ENCODE measurements at places on chromosomes 11 and 22.

DNA sequence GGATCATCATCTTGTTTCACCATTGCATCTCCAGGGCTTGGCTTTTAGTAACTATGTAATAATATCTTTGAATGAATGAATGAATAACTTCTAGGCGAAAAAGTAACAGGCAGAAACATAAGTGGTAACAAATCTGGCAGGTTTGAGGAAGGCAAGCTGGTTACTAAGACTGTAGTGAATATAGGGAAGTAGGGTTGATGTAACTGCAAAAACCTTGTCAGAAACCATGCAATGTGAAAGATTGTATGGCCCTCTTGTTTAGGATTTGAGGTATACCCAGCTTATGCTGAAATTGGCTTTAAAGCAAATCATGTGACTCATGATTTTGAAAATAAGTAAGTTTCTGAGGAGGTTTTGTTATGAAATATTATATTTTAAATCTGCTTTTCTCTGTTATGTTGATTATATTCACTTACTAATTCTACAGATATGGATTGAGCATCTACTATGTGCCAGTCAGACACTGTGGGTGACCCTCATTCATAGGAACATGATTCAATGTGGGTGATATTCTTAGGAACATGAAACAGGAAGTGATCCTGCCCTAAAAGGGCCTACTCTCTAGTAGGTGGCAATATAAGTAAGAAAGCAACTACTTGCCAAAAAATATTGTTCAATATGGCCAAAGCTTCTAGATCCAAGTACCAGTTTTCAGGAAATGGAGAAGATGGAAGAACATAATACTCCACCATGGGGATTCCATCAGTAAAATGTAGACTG lies 115.5 kb upstream of the CCDC90B start:
- no peak for DNase-seq

DNA sequence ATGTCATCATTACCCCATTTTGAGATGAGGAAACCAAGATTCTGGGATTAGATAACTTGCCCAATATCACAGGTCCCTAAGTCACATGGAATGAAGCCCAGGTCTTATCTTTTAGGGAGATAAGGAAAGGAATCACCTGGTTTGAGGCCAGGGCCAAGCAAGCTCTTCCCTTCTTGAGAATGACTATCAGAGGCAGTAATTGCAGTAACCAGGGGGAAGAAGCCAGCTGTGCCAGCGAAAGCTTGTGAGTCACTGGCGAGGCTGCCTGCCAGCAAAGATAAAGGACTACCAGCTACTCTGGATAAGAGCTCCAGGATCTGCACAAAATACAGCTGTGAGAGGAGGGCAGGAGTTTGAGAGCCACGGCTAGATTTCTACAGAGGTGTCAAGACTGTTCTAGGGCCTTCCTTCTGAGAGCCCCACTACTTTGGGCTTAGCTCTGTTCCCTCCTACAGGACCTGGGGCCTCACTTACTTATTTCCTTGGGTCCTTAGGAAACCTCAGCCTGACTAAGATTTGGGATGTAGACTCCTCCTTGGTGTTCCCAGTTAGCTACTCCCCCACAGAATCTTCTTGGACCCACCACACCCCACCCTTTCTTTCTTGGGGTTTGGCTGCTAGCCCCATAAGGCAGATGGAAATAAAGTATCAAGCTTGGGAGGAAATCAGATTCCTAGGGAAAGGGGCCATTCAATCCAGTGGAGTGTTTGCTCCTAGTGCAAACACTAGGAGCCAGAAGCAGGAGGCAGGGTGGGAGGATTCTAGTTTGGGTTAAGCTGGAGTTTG lies 9.7 kb upstream of the CCKBR start:
- DNase-seq, result peak; percentile 36

DNA sequence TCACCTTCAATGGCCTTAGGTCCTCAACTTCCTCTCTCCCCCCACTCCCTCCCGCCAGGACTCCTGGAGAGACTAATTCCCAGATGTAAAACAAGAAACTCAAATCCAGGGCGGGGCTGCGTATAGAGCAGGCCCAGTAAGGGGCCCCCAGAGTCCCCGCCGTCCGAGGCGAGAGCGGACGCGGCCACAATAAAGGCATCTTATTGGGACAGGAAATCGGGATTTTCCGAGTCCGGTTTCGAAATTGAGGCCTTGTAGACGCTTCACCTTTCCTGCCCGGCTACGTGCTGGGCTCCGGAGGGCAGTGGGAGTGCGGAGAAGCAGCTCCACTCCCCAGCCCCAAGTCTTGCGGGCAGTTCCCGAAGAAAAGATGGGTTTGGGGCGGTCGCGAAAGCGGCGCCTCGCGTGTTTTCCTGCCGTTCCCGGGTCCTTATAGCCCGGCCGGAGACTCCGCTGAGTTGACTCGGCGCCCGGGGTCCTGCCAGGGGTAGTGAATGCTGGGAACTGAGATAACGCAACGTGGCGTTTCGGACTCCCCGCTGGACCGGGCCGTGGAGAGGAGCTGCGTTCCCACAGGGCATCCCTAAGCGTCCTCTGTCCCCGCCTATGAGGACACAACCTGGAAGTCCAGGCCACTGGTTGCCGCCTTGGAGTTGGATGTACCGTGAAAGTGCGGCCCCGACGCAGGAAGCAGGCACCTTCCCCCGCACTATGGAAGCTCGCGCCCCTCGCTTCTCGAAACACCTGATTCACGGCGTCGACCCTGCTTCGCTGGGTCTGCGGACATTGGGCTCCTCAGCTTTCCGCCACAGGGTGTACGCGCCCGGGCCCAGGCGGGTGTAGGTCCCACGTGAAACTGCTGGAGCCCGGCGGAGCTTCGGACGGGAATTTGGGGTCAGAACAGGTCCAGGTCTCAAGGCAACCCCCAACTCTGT lies 4.8 kb upstream of the CHRM1 start:
- DNase-seq, result no peak

- DNase-seq, result peak; percentile 72
Measured at GRCh38 chr11:41954034-41954433, 494.6 kb upstream of the LRRC4C start.

- no peak for DNase-seq
Measured at GRCh38 chr11:43998308-43998707, 49.5 kb upstream of the ACCSL start.

GRCh38 chr22:21725956-21726649 lies 9.5 kb downstream of the YPEL1 start:
- no peak for DNase-seq

GRCh38 chr11:70493891-70494290 lies 95.6 kb downstream of the CTTN start:
- DNase-seq, result no peak

GRCh38 chr22:44002997-44003396 lies 21.1 kb upstream of the PARVB start:
- DNase-seq, result no peak

- DNase-seq, result no peak
Measured at GRCh38 chr22:49295465-49295743, 532.3 kb downstream of the BRD1 start.

DNA sequence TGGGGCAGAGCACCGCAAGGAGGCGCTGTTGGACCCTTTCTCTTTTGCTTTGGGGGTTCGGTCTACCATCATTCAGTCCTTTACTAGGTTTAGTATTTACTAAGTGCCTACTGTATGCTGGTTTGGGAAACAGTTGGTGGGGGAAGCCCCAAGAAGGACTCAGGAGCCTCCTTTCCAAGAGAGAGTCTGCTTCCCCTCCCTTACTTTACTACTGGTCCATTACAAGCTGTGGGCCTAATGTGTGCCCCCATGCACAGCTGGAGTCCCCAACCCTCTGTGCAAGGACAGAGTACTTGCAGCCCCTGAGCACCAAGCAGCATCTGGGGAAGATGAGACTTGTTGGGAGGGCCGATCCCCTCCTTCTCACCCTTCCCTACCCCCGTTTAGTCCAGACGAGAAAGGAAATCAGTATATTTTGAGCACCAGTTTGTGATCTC lies 876 bp upstream of the UBE2L6 start:
- DNase-seq, result no peak

- peak; percentile 16 for DNase-seq
Measured at GRCh38 chr22:32932176-32932575, 126.0 kb downstream of the SYN3 start.

DNA sequence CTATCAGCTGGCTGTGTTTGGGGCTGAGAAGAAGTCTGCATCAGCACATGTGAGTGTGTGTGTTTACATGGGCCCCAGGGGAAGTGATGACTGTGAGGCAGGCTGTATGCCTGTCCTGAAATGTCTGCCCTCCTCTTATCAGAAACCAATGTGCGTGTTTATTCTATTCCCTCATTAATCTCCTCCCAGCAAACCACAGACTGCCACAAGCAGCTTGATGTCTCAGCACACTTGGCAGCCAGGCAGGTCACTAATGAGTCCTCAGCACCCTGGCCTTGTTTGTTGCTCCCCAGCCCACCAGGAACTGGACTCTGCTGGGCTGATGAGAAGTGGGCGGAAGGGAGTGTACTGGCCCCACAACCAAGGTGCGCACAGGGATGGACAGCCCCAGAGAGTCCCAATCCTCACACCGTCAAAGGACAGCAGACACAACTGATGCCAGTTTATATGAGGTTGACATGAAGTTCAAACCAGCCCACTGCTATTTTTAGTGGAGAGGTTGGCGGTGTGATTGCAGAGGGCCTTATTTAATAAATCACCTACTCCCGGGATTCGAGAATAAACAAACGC lies 225.8 kb downstream of the ETS1 start:
- peak; percentile 34 for DNase-seq

GRCh38 chr22:29765905-29766631 lies 739 bp downstream of the ZMAT5 start:
- no peak for DNase-seq

GRCh38 chr11:45907911-45908370 lies 870 bp upstream of the FREY1 start:
- DNase-seq, result no peak

DNA sequence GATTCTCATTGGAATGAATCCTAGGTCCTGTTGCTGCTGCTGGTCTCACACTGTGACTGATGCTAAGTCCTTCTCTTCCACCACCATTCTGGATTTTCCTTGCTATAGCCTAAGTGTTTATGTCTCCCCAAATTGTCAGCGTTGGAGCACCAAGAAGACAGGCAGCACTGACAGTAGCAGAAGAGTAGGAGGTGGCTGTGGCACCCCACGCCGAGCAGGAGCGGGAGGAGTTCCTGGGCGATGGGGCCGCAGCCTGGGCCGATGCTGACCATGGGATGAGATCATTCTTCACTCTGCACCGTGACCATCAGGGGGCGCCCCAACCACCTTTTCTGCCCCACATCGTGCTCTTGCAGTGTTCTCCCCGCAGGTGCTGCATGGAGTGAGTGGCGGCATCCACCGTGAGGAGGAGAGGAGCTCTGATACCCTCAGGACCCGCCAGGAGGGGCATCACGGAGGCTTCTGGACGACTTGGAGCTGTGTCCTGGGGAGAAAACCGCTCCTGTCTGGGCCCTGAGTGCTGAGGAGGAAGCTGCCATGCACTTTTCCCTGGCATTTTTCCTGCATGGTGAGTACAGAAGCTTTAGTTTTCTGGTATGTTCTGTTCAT lies 57.0 kb downstream of the LRRC74B start:
- DNase-seq, result no peak

DNA sequence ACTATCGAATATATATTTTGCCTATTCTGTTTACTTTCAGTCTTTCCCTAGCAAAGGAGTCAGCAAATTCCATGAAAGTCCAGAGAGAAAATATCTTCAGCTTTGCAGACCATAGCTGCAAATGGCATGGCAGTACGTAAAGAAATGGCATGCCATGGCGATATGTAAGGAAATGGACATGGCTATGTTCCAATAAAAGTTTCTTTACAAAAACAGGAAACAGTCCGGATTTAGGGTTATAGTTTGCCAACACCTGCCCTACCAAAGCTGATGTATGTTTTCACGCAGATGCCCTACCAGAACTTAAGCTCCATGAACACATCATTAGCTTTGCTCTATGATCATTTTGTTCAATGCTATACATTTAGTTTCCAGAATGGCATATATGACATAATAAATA lies 19.5 kb downstream of the KIAA0930 start:
- no peak for DNase-seq

DNA sequence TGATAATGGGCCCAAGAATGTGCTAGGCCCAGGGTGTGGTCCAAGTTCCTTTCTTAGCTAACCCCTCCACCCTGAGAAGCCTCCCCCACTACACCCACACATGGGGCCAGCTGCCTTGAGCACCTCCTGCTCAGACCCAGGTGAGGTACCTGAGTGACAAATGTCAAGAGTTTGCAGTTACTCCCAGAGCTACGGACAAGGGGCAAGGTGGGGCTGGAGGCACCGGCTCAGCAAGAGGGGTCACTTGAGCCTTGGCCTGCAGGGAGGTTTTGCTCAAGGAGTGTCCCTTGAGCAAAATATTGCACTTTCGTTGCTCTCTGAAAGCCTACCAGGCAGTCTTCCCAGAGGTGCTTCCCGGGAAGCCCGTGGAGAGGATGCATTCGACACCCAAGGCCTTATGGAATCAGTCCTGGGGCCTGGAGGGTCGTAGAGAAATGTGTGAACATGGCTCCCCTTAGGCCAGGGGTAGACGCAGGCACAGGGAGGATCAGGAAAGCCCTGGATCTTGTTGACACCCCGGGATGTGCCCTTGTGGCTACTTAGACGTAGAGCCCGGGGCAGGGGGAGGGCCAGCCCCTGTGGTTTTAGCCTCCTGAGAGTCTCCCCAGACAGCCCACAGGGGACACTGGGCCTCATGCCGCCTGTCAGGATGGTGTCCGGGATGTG lies 114.2 kb downstream of the KCNQ1 start:
- DNase-seq, result no peak

GRCh38 chr11:67265633-67266448 lies 432 bp upstream of the GRK2 start:
- DNase-seq, result no peak

DNA sequence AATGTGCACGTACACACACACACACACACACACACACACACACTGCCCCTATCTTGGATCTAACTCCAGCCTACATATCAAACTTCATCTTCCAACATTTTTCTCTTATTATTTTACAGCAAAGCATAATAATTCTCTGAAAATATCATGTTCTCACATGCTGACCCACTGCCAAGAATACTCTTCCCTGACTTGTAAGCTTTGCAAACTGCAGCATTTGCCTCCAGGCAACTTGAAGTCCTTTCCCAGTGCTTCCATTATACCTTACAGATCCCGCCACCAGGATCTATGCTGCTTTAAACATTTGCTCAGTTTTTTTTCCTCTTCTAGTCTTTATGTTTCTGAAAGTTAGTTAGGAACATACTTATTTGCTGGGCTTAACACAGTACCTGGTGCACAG lies 483.3 kb upstream of the ARHGAP42 start:
- DNase-seq, result no peak

DNA sequence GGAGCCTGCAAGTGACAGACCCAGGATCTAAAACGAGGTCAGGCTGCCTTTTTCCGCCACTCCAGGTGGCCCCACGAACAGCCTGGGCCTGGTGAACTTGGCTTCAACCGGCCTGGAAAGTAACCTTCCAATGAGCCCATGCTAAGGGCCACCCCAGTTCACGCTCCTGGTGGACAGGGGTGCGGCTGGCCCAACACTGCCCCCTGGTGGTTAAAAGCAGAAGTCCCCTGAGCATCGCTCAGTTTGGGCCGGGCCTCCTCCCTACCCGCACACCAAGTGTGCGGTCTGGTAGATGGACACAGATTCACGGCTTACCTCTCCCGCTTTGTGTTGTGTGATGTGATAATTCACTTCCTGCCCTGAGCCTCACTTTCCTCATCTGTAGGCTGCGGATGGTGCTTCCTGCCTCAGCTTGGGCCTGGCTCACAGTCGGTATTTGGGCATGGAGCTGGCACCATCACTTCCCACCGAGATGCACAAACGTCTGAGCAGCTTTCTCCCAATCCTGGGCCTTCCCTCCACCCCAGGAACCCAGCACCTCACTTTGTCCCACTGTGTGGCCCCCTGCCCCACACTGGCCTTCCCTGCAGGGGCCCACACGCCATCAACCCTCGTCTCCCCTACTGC lies 13.7 kb upstream of the SEC14L3 start:
- no peak for DNase-seq

Data from AG04449 (cell line).